ENCODE measurements at places on chromosomes 7 and 10. TPM values are rescaled to one million over a fixed set of nuclear protein-coding genes. Genes with fewer than 3 reads are reported as not detected.

The FRAT1 gene
- total RNA-seq = 10.5 TPM

The CABCOCO1 gene
- total RNA-seq = not detected

The PTCD1 gene
- 6.0 TPM for total RNA-seq

The RBM48 gene
- total RNA-seq = 9.4 TPM

The CCDC3 gene
- total RNA-seq = 4.0 TPM

The PRTFDC1 gene
- total RNA-seq = 6.2 TPM

The CHAT gene
- 0.59 TPM for total RNA-seq

The ITGA8 gene
- 6.1 TPM for total RNA-seq

The GJD4 gene
- not detected for total RNA-seq

The FRMD4A gene
- 11.2 TPM for total RNA-seq

The DAGLB gene
- total RNA-seq = 26.8 TPM

The PILRA gene
- total RNA-seq = 5.2 TPM

The CYP3A7 gene
- total RNA-seq = 0.39 TPM

The ANKMY2 gene
- total RNA-seq = 27.5 TPM

The ZCWPW1 gene
- 1.2 TPM for total RNA-seq

The CTAGE4 gene
- 5.1 TPM for total RNA-seq

The CALHM3 gene
- not detected for total RNA-seq

The UNCX gene
- not detected for total RNA-seq

The IFIT1B gene
- total RNA-seq = not detected

The CYCS gene
- 337 TPM for total RNA-seq

The FAM25A gene
- not detected for total RNA-seq

The EBLN1 gene
- not detected for total RNA-seq

The WNT2 gene
- not detected for total RNA-seq

The PPP1R9A gene
- total RNA-seq = 24.5 TPM

The ACHE gene
- 18.4 TPM for total RNA-seq

The EBF3 gene
- total RNA-seq = 0.40 TPM

Measured in left colon (tissue), 2 donors.